Stimulated activated CD4-positive, alpha-beta T cell treated with anti-CD3 and anti-CD28 coated beads, TNF-alpha, amount 100 ng/mL, for 1 hour (primary cell): ENCODE measurements at places on chromosomes 1 and 21.

DNA sequence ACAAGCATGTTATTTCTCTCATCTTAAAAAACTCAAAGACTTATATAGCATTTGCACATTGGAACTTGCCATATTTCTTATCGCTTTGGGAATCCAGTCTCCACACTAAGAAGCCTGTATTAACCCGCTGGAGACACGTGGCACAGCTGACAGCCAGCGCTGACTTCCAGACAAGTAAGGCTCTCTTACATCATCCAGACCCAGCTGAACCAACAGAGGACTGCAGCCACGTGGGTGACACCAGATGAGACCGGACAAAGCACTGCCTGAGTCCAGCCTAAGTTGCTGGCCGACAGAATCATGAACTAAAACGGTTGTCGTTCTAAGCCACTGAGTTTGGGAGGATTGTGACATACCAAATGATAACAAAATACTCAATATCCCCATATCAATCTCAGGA is 6.3 kb upstream of the CD247 start:
- no peak for DNase-seq

- DNase-seq: no peak
Observed at GRCh38 chr1:236495467-236496112, 28.2 kb upstream of the LGALS8 start.

- DNase-seq: no peak
Observed at GRCh38 chr1:3329640-3330281, 124.7 kb upstream of the ARHGEF16 start.

- DNase-seq: no peak
Observed at GRCh38 chr1:163436140-163436812, 114.5 kb downstream of the NUF2 start.

DNA sequence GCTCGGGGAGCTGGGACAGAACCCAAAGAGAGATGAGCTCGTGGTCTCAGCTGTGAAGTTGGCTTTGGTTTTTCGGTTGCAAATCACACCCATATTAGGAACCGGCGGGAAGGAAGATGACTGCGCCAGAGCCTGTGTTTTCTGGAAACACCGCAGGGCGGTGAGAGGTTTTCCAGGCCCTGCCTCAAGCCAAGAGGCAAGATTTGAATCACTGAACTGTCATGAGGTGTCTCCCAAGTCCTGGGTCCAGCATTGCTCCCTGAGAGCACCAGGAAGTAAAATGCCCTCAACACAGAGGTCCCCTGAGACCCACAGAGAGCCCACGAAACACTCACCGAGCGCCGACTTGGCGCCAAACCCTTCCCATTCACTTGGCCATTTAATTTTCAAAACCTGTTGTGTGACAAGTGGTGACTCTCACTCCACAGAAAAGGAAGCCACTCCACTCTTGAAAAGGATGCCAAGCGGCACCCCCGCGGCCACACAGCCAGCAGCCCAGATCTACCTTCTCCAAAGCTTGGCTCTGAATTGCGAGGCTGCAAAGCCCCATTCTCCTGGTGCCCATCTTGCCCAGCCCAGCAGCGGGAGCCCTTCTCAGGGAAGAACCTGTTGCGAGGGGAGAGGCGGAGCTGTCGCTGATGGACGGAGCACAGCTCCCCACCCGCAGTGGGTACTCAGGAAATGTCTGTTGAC is 99.0 kb upstream of the RUNX3 start:
- DNase-seq: no peak
